ENCODE measurements at places on chromosomes 6 and 20. TPM values are rescaled to one million over a fixed set of nuclear protein-coding genes. Genes with fewer than 3 reads are reported as not detected.

DNA sequence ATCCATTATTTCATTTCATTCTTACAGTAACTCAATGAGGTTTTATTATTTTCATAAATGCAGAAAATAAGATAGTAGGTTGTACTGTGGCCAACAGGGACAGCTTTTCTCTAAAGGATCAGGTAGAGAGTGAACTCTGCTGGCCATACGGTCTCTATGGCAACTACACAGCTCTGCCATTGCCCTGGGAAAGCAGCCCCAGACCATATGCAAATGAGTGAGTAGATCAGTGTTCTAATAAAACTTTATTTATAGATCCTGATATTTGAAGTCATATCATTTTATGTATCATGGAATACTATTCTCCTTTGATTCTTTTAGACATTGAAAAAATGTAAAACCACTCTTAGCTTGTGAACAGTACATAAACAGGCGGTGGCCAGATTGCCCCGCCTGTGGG, 192.5 kb upstream of the RREB1 start:
- DNase-seq = no peak
- no peak overlapping the region for H3K4me3 ChIP-seq
- H3K36me3 ChIP-seq = no peaks in the 10 kb centered on the region
- peaks cover 25% of the 10 kb centered on the region for H3K27me3 ChIP-seq
- no peak overlapping the region for H3K27ac ChIP-seq

DNA sequence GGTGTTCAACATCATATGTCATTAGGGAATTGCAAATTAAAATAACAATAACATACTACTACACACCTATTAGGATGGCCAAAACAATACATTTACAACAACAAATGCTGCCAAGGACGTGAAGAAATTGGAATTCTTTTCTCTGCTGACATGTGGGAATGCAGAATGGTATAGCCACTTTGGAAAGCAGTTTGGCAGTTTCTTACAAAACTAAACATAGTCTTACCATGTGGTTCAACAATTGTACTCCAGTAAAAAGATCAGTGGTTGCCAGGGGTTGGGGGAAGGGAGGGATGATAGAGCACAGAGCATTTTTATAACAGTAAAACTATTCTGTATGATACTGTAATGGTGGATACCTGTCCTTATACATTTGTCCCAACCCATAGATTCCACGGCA, 12.3 kb upstream of the CFAP206 start:
- H3K36me3 ChIP-seq = no peaks in the 10 kb centered on the region
- no peak overlapping the region for H3K27ac ChIP-seq
- DNase-seq = no peak
- H3K4me3 ChIP-seq = no peak overlapping the region

DNA sequence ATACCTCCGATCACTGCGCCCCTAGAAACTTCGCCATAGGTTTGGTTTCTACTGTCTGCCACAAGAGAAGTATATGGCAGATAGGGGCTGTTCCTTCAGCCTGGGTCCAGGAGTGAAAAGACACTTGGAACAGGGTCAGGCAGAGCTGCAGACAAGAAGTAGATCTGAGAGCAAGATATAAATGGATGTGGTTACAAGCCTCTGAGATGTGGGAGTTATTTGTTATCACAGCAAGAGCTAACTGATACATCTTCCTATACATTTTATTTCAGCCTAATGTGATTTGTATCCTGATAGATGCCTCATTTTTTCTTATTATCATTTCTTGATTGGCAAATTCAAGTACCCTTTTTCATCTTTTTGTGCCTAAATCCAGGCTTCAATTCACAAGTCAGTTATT, 40.9 kb upstream of the ADTRP start:
- no peak overlapping the region for H3K27ac ChIP-seq
- DNase-seq = no peak
- no peaks in the 10 kb centered on the region for H3K27me3 ChIP-seq
- H3K36me3 ChIP-seq = no peaks in the 10 kb centered on the region

GRCh38 chr20:34061695-34062094, 50.3 kb downstream of the EIF2S2 start:
- no peaks in the 10 kb centered on the region for H3K27me3 ChIP-seq
- no peak for DNase-seq
- H3K4me3 ChIP-seq = no peak overlapping the region
- no peak overlapping the region for H3K27ac ChIP-seq
- peaks cover 58% of the 10 kb centered on the region for H3K4me1 ChIP-seq
- peaks cover 2% of the 10 kb centered on the region for H3K36me3 ChIP-seq

The FUT9 gene
- not detected for total RNA-seq

DNA sequence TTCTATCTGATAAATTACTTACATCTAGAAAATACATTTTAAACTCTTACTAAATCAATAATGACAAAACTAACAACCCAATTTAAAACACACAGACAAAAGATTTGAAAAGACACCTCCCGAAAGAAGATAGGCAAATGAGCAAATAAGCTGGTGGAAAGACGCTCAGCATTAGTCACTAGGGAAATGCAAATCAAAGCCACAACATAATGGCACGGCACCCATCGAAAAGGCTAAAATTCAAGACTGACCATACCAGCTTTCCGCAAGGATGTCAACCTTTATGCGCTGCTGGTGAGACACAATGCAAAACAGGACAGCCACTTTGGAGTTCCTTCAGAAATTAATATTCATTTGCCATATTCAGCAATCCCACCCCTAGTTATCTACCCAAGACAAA, 25.9 kb downstream of the TAF4 start:
- no peaks in the 10 kb centered on the region for H3K27me3 ChIP-seq
- H3K27ac ChIP-seq = no peak overlapping the region
- H3K36me3 ChIP-seq = no peaks in the 10 kb centered on the region
- H3K4me1 ChIP-seq = peaks cover 46% of the 10 kb centered on the region
- DNase-seq = no peak

DNA sequence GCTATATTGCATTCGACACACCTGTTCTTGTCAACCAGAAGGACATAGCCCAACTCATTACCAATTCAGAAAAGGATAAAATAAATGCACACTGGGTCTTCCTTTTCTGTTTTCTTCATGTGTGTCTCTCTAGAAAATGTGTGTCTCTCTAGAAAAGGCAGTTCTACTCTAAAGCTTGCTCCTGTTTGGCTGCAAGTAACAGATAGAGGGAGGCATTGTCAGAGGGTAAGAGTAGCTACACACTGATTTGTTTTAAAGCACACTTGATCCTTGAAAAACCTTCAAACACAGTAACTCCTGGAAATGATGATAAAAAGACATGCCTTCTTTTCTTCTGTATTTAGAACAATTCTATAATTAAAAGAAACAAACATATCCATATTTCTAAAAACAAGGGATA, 21.3 kb downstream of the GRM1 start:
- H3K27ac ChIP-seq = no peak overlapping the region
- DNase-seq = no peak
- H3K4me1 ChIP-seq = no peaks in the 10 kb centered on the region
- H3K36me3 ChIP-seq = no peaks in the 10 kb centered on the region
- no peak overlapping the region for H3K4me3 ChIP-seq

DNA sequence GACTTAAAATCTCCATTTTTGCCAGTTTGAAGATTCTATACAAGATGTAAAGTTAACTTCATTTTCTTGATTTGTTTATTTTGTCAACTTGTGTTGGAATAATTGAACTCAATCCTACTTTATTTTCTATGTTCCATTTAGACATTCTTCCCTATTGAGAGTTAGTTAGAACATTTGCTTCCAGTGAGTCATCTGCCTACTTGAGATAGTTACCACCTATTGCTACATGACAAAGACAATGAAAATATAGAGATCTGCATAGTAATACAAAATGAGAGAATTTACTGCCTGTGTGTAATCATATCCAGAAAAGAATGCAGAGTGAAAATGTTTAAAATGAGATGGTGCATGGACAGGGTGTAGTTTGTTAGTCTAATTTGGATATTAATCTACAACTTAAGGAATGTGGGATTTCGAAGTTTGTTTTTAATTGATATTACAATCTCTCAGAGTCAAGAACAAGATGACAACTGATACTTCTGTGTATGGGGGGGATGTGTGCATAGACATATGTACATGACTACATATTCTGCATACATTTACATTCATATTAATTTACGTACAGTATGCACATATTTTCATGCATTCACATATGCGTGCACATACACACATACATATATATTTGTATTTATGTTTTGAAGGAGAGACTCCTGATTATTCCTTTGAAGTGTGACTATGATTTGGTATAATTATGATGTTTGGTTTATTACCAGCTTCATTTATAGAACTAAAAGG, 420.1 kb downstream of the NKAIN2 start:
- no peak for DNase-seq
- no peaks in the 10 kb centered on the region for H3K4me1 ChIP-seq
- no peak overlapping the region for H3K4me3 ChIP-seq
- no peak overlapping the region for H3K27ac ChIP-seq
- H3K36me3 ChIP-seq = no peaks in the 10 kb centered on the region
- H3K27me3 ChIP-seq = no peaks in the 10 kb centered on the region

DNA sequence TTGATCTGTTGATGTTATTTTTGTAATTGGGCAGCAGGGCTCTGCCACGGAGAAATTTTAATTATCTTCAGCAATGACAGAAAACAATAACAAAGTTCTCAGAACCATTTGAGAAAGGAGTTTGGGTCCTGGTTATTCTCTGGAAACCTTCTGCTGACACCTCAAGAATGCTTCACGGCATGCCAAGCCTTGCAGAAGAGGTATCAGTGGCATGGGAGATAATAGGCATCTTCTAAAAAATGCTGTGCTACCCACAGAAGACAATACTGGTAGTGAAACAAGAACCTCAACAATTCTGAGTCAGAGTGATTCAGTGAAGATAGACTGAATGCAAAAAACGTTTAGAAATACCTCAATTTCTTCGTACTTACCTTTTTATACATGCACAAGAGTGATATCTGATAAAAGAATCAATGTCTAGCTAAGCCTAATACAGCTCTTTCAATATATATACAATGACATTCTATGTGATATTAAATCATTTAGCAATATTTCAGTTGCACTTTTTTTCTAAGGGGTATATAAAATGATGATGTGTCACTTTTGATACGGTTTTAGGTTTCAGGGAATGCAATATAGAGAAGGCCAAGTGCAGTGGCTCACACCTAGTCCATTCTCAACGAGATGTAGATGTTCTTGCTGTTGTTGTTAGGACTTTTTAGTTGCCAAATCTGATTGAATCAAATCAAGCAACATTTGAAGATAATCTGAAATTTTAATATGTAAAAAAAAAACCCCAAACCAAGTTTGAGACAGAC, 110.4 kb upstream of the COL21A1 start:
- no peak overlapping the region for H3K4me3 ChIP-seq
- H3K36me3 ChIP-seq = no peaks in the 10 kb centered on the region
- H3K27ac ChIP-seq = no peak overlapping the region
- no peak for DNase-seq

The ADAT2 gene
- 35.9 TPM for total RNA-seq

GRCh38 chr6:162631546-162631945, 96.0 kb downstream of the PRKN start:
- no peak overlapping the region for H3K27ac ChIP-seq
- H3K27me3 ChIP-seq = no peaks in the 10 kb centered on the region
- no peak overlapping the region for H3K4me3 ChIP-seq
- no peaks in the 10 kb centered on the region for H3K36me3 ChIP-seq
- DNase-seq = no peak

GRCh38 chr6:60671369-60671768, 1614.7 kb downstream of the KHDRBS2 start:
- H3K4me3 ChIP-seq = no peak overlapping the region
- DNase-seq = no peak
- no peaks in the 10 kb centered on the region for H3K4me1 ChIP-seq
- H3K36me3 ChIP-seq = no peaks in the 10 kb centered on the region
- H3K27ac ChIP-seq = no peak overlapping the region
- H3K27me3 ChIP-seq = no peaks in the 10 kb centered on the region

All from activated CD8-positive, alpha-beta T cell treated with anti-CD3 and anti-CD28 coated beads for 36 hours (primary cell).